ENCODE measurements at places on chromosomes 3 and 15.

DNA sequence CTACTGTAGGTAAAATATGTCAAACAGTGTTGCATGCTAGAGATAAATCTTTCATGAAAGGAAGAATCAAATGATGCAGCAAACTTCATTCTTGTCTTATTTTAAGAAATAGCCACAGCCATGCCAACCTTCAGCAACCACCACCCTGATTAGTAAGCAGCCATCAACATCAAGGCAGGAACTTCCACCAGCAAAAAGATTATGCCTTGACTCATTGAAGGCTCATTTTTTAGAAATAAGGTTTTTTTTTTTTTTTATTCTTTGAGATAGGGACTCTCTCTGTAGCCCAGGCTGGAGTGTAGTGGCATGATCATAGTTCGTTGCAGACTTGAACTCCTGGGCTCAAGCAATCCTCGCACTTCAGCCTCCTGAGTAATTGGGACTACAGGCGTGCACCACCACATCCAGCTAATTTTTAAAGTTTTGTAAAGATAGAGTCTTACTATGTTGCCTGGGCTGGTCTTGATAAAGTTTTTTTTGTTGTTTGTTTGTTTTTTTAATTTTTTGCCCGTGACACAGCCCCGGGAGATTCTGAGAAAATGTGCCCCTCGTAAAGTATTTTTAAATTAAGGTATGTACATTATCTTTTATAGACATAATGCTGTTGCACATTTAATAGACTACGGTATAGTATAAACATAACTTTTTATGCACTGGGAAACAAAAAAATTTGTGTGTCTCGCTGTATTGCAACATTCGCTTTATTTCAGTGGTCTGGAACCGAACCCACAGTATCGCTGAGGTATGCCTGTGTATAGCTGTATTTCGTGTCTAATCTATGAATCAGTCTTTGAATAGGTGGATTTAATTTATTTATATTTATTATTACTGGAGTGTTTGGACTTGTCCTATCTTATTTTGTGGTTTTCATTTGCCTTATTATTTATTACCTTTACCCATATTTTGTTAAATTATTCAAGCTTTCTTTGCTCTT is 23.3 kb downstream of the SNRK start:
- no peak for DNase-seq

DNA sequence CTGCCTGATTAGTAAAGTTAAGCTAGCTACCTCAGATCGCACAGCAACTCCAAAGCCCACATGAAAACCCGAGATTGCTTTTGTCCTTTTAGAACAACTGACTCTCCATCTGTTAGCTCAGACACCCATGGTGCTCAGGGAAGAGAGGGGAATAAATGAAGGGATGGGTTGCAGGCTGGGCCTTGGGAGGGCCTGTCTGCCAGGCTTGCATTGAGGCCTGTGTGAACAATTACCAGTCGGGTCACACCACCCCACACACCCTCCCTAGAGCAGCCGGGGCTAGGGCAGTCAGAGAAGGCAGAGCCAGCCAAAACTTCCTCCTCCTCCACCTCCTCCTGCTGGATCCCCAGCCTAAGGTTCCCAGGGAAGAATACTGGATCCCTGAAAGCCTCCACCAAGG is 8.8 kb upstream of the PRKAR2A start:
- no peak for DNase-seq

DNA sequence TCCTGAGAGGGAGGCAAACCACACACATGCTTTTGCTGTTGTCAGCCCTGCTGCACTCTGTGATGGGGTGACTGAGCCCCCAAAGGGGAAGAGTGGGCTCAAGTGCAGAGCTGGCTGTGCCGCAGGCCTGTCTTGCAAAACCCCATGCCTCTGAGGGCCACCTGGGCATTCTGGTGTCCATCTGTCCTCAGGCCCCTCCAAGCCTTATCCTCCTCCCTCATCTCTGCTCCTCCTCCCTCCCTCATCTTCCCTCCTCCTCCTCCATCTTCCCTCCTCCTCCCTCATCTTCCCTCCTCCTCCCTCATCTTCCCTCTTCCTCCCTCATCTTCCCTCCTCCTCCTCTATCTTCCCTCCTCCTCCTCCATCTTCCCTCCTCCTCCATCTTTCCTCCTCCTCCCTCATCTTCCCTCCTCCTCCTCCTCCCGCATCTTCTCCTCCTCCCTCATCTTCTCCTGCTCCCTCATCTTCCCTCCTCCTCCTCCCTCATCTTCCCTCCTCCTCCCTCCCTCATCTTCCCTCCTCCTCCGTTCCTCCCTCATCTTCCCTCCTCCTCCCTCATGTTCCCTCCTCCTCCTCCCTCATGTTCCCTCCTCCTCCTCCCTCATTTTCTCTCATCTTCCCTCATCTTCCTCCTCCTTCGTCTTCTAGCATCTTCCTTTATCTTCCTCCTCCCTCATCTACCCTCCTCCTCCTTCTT is 40.6 kb downstream of the CHDH start:
- DNase-seq: no peak

DNA sequence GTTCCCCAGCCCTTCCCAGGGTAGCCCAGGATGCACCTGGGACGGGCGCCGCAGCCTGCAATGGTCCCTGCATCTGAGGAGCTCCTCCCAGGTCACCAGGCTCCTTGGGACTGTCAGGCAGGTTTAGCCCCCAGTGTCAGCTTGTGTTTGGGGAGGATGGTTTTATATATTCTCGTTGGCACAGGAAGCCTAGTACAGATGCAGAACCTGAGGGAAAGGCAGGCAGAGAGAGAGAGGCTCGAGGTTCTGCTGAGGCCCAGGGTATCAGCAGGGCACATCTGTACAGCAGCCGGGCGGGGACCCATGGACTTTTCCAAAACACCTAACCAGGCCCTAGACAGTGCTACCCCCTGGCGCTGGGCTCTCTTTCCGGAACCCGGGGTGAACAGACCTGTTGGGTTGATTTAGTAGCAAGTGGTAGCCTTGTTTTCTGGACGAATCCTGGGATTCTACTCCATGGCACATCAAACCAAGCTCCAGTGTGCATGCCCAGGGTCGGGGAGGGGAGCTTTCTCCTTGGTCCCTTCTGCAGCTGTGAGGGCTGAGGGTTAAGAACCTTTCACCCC is 8.6 kb downstream of the PAK6 start:
- DNase-seq: no peak

DNA sequence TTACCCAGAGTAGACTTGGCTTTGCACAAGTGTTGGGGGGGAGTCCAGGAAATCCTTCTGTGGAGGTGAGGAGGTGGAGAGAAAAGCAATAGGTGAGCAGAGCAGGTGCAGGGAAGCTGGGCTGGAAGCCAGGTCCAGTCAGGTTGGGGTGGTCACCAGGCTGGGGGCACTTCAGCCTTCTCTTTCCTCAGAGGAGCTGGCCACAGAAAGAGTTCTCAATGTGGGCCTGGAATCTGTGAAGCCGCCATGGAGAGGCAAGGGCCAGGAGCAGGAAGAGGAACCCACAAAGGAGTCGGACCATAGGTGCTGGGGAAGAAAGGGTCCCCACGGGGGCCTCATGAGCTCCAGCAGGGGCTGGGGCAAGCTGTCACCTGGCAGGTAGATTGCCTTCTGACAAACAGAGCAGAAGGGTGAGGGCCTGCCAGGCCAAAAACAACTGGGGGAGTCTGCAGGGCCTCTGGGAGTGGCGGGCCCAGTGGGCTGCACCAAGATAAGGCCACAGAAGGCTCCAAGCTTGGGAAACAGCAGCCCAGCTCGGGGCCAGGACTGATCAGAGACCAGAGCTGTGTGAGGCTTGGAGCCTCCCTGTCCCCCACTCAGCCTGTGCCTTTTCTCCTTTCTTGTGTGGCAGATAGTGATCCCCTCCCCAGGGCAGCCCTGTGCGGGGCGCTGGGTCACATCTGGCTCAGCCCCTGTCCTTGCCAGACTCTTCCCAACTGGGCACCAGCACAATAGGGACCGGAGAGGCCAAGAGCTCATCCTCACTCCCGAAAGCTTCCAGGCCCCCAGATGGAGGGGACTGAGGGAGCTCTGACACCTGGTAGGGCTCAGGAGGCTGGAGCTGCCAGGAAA is 53.0 kb upstream of the FGD5 start:
- no peak for DNase-seq
